ENCODE measurements at places on chromosomes 1 and 21. TPM values are rescaled to one million over a fixed set of nuclear protein-coding genes. Genes with fewer than 3 reads are reported as not detected.
A peak's percentile ranks its signal among the peaks of the same experiment; 100 is the strongest.

- H3K27ac ChIP-seq, result peak overlapping the region; percentile 97
- DNase-seq, result peak; percentile 98
- H3K27me3 ChIP-seq, result no peaks in the 10 kb centered on the region
- H3K36me3 ChIP-seq, result no peaks in the 10 kb centered on the region
- peaks cover 46% of the 10 kb centered on the region for H3K4me1 ChIP-seq
Observed at GRCh38 chr1:15885701-15886610, 38.4 kb downstream of the SPEN start.

GRCh38 chr1:67146101-67146500 is 11.3 kb upstream of the C1orf141 start:
- no peaks in the 10 kb centered on the region for H3K36me3 ChIP-seq
- DNase-seq, result no peak
- H3K4me3 ChIP-seq, result no peak overlapping the region
- H3K4me1 ChIP-seq, result peaks cover 9% of the 10 kb centered on the region
- no peak overlapping the region for H3K27ac ChIP-seq
- H3K27me3 ChIP-seq, result no peaks in the 10 kb centered on the region

DNA sequence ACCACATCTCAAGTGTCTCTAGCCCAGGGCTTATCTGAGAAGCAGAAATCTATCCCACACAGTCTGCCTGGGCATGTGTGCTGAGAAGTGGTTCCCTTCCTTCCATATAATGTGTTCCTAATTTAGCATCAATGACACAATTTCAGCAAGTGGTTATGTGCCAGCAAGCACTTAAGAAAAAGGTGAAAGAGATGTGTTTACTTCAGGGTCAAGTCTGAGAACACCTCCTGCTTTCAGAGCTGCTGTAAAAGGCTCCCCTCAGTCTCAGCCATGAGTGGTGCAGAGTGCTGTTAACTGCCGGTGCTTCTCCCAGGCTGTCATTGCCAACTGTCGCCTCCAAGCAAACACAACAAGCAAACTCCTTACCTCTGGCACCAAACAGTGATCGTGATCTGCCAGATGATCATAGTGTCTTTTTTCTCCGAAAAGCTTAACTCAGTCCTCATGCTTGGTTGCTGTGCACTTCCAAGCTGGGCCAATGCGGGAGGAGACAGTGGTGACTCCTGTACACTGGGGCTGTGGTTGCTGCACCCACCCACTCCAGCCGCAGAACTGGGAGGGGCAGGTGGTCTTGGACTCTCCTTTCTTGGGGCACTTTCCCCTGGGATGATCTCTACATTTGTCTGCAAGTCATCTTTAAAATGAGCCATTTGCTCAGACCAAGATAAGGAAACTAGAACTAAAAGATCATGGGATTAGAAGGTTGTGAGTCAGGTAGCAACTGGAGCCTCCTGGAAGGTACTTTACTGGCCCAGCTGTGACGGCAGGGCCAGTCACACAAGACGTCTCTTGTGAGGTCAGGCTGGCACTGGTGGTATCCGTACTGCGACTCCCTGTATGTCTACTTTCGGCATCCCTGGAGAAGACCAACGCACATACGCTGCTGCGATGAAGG is 32.4 kb downstream of the ATP1A1 start:
- no peak overlapping the region for H3K27ac ChIP-seq
- no peak overlapping the region for H3K4me3 ChIP-seq
- no peaks in the 10 kb centered on the region for H3K4me1 ChIP-seq
- H3K27me3 ChIP-seq, result no peaks in the 10 kb centered on the region

DIO1 gene
- not detected for total RNA-seq

GRCh38 chr21:42330380-42331371 is 15.5 kb upstream of the TFF3 start:
- H3K27me3 ChIP-seq, result no peaks in the 10 kb centered on the region
- no peak for DNase-seq
- H3K4me3 ChIP-seq, result no peak overlapping the region
- H3K4me1 ChIP-seq, result no peaks in the 10 kb centered on the region
- no peaks in the 10 kb centered on the region for H3K36me3 ChIP-seq

GRCh38 chr1:184422490-184423233 is 35.8 kb downstream of the C1orf21 start:
- no peaks in the 10 kb centered on the region for H3K27me3 ChIP-seq
- DNase-seq, result no peak
- no peak overlapping the region for H3K4me3 ChIP-seq
- H3K36me3 ChIP-seq, result no peaks in the 10 kb centered on the region
- H3K4me1 ChIP-seq, result peaks cover 45% of the 10 kb centered on the region

DNA sequence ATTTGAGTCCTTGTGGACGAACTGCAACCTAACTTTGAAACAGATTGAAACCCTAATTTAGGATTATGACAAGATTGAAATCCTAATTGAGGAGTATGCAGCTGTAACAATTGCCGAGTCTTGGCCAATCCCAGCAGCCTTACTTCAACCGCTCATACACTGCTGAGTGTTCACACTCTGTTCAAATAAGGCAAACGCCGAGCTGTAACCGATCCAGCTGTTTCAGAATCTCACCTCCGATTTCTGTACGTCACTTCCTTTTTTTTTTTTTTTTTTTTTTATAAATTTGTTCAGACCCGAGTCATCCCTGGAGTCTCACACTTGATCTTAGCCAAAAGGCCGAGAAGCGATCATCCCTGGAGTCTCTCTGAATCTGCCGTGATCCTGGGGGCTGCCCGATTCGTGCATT is 22.3 kb upstream of the ATP5PO start:
- H3K4me1 ChIP-seq, result peaks cover 7% of the 10 kb centered on the region
- H3K27me3 ChIP-seq, result no peaks in the 10 kb centered on the region
- no peak overlapping the region for H3K4me3 ChIP-seq

NCAM2 gene
- 15.9 TPM for total RNA-seq

- no peak overlapping the region for H3K27ac ChIP-seq
- H3K4me1 ChIP-seq, result no peaks in the 10 kb centered on the region
- no peaks in the 10 kb centered on the region for H3K36me3 ChIP-seq
- no peak for DNase-seq
- H3K4me3 ChIP-seq, result no peak overlapping the region
- peaks cover 7% of the 10 kb centered on the region for H3K27me3 ChIP-seq
Observed at GRCh38 chr1:107451715-107452114, 310.9 kb downstream of the NTNG1 start.

GRCh38 chr1:73310797-73311381 is 887.1 kb downstream of the LRRIQ3 start:
- no peaks in the 10 kb centered on the region for H3K27me3 ChIP-seq
- no peak overlapping the region for H3K4me3 ChIP-seq
- no peak overlapping the region for H3K27ac ChIP-seq
- H3K4me1 ChIP-seq, result no peaks in the 10 kb centered on the region
- H3K36me3 ChIP-seq, result no peaks in the 10 kb centered on the region

XCL1 gene
- total RNA-seq, result 0.90 TPM

SLC1A7 gene
- 0.26 TPM for total RNA-seq

Measured in upper lobe of right lung (tissue), 1 donor.